ENCODE measurements at places on chromosomes 11 and 22.
A peak's percentile ranks its signal among the peaks of the same experiment; 100 is the strongest.

DNA sequence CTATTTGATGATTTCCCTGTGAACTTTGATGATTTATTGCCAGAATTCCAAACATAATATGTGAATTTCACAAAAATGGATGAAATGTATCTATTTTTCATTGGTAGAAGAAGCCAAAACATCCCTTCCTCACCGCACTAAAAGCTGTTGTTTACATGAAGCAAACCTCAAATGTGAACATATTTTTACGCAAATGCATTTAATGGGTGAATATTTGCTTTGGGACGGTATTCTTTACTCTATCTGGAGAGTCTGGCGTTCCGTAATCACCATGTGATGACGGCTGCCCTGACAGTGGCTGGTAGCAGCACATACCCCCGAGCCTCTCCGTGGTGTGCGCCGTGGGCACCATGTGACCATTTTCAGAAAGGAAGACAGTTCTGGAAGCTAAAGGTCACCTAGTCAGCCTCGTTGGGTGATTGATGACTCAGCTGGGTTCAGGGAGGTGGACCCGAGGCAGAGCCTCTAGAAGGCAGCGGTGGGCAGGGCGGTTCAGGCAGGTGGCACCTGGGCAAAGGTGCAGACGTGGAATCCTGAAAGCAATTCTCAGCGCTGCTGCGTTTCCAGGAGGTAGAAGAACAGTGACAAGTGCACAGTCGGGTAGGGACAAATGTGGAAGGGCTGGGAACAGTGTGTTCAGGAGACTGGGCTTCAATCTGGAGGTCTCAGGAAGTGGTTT lies 45.3 kb downstream of the PPARA start:
- no peak for DNase-seq

GRCh38 chr22:45441138-45441537 lies 27.6 kb downstream of the RIBC2 start:
- no peak for DNase-seq

- DNase-seq = peak; percentile 11
Observed at GRCh38 chr11:135075740-135076139, 663.7 kb upstream of the B3GAT1 start.

DNA sequence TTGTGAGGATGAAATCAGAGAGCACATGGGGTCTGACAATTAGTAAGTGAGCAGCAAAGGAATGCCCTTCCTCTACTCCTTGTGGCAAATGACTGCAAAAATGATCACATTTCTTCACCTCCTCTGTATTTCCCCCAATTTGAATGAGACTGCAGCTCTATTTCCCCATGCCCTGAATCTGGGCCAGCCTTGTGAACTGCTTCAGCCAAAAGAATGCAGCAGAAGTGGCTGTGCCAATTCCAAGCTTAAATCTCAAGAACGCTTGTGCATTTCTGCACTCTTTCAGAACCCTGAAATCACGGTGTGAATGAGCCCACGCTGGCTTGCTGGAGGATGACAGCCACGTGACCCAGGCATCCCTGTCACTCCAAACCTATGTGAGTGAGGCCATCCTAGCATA lies 9.9 kb downstream of the SLC43A3 start:
- no peak for DNase-seq

- DNase-seq = no peak
Observed at GRCh38 chr11:76640501-76640900, 30.0 kb downstream of the LRRC32 start.

- no peak for DNase-seq
Observed at GRCh38 chr22:48104766-48105165, 1342.3 kb downstream of the TBC1D22A start.

DNA sequence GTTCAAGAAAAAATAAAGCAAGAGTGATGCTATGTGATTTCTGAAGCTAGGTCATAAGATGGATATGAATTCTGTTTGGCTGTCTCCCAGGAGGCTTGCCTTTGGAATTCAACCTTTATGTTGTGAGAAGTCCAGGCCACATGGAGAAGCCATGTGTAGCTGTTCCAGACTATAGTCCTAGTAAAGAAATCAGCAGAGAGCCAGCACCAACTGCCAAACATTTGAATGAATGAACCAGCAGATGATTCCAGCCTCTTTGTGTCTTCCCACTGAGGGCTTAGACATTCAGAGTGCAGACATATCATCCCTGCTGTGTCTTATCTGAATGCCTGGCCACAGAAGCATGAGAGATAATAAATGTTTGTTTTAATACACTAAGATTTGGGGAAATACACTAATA lies 1150.6 kb downstream of the DLG2 start:
- no peak for DNase-seq

- no peak for DNase-seq
Observed at GRCh38 chr11:117936973-117937372, 7.8 kb upstream of the TMPRSS13 start.

GRCh38 chr11:57325735-57326048 lies 940 bp upstream of the TNKS1BP1 start:
- no peak for DNase-seq

GRCh38 chr11:125902277-125902926 lies 604 bp downstream of the PUS3 start:
- DNase-seq = no peak

- DNase-seq = no peak
Observed at GRCh38 chr11:15932417-15932816, 423.9 kb downstream of the SOX6 start.

All from T-helper 22 cell (primary cell).